Smooth muscle cell of the pulmonary artery (primary cell): ENCODE measurements at places on chromosomes 6 and 20. TPM values are rescaled to one million over a fixed set of nuclear protein-coding genes. Genes with fewer than 3 reads are reported as not detected.

COL21A1 gene
- 1.6 and 23.1 TPM in 2 replicates for total RNA-seq

FKBP5 gene
- total RNA-seq = 2.9 and 3.7 TPM in 2 replicates

XKR7 gene
- under 0.01 TPM in 1 of 2 replicates, not detected in the other for total RNA-seq

TTK gene
- total RNA-seq = 2.5 and 7.7 TPM in 2 replicates

HLA-DRA gene
- 0.07 and 5.2 TPM in 2 replicates for total RNA-seq

PRSS16 gene
- total RNA-seq = 0.33 and 0.40 TPM in 2 replicates

CNBD2 gene
- 0.99 and 1.5 TPM in 2 replicates for total RNA-seq

FAXC gene
- total RNA-seq = 0.26 and 0.59 TPM in 2 replicates

RCAN2 gene
- total RNA-seq = 0.30 and 2.3 TPM in 2 replicates

EMILIN3 gene
- total RNA-seq = under 0.01 TPM in 1 of 2 replicates, not detected in the other

FGD2 gene
- total RNA-seq = not detected in 2 replicates

JPH2 gene
- 2.2 and 5.6 TPM in 2 replicates for total RNA-seq

PI3 gene
- not detected in 2 replicates for total RNA-seq

SLCO4A1 gene
- total RNA-seq = 0.13 and 0.30 TPM in 2 replicates

SPATS1 gene
- not detected in 2 replicates for total RNA-seq

IRF4 gene
- total RNA-seq = under 0.01 TPM in 1 of 2 replicates, not detected in the other

PPP1R14C gene
- 2.1 and 7.4 TPM in 2 replicates for total RNA-seq

TLDC2 gene
- not detected in 2 replicates for total RNA-seq

RAET1L gene
- total RNA-seq = not detected in 2 replicates

ACTL10 gene
- 2.3 and 3.5 TPM in 2 replicates for total RNA-seq

ZSCAN16 gene
- total RNA-seq = 1.7 and 2.2 TPM in 2 replicates

TMEM244 gene
- not detected in 2 replicates for total RNA-seq

CRISP2 gene
- total RNA-seq = not detected in 2 replicates

HLA-DOA gene
- 2.1 TPM in 1 of 2 replicates, not detected in the other for total RNA-seq
